Astrocyte (in vitro differentiated cells and primary cell): ENCODE measurements at places on chromosomes 13 and 19.

GRCh38 chr13:46866150-46866549 is 30.7 kb downstream of the HTR2A start:
- no peak overlapping the region for H3K27ac ChIP-seq
- no peaks in the 10 kb centered on the region for H3K36me3 ChIP-seq
- H3K4me1 ChIP-seq, result no peaks in the 10 kb centered on the region
- H3K27me3 ChIP-seq, result no peaks in the 10 kb centered on the region
- peak; percentile 8 for DNase-seq

DNA sequence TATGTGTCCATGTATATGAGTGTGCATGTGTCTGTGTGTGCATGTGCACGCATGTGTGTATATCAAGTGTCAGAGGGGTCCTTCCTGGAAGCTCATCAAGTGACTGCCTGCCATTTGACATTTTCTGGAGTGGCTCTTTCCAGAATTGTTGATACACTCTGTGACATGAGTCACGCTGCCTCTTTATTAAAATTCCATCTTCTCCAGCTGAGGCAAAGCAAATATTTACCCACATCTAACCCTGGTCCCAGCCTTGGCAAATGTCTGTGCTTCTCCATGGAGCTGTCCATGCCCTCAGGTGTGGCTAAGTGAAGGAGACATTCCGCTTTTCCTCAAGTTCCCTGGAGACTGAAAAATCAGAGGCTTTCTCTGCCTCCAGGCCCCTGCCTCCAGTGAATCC is 88.2 kb upstream of the MBNL2 start:
- no peak overlapping the region for H3K4me3 ChIP-seq
- no peak overlapping the region for H3K27ac ChIP-seq
- H3K36me3 ChIP-seq, result no peaks in the 10 kb centered on the region
- H3K27me3 ChIP-seq, result no peaks in the 10 kb centered on the region
- H3K4me1 ChIP-seq, result peaks cover 8% of the 10 kb centered on the region

DNA sequence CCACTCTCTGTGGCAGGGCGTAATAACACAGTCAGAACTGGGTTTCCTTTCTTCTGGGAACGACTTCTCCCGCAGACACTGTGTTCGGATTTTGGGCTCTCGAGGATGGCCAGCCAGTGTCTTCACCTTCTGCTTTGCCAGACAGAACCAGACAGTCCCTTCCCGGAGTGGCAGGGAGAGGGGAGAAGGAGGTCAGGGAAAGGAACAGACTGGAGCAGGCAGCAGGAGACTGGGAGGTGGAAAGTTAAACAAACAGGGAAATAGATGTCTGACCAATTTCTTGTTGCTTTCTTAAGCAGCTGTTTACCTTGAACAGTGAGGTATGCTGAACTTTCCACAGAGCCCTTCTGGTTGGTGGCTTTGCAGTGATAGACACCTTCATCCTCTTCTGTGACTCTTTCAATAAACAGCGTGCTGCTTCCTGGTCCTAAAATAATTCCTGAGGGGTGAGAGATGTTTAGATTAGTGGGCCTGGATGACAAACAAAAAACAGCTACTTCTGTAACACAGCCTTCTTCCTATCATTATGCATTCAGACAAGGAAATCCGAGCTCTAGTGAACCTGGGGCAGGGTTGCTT is 137.6 kb downstream of the FLT1 start:
- no peak overlapping the region for H3K4me3 ChIP-seq
- no peaks in the 10 kb centered on the region for H3K36me3 ChIP-seq
- no peaks in the 10 kb centered on the region for H3K4me1 ChIP-seq
- DNase-seq, result no peak
- H3K27me3 ChIP-seq, result no peaks in the 10 kb centered on the region

DNA sequence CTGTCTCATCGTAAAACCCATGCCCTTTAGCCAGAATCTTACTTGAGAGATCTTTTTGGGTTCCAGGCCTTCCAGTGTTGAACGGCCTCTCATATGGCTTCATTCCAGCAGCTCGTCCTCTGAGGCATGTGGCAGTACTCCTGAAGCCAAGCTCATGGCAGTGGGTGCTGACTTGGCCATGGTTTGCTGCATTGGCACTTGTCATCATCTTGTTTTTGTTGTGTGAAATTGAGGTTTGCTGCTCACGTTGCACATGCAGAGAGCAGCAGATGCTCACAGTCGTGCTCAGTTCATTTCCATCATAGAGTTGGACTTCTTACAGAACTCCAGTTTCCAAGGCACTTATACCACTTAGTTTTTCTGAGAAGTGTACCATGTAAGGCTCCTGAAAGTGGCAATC is 14.9 kb downstream of the TEX29 start:
- no peak overlapping the region for H3K4me3 ChIP-seq
- peaks cover 5% of the 10 kb centered on the region for H3K4me1 ChIP-seq
- H3K27me3 ChIP-seq, result no peaks in the 10 kb centered on the region
- no peak for DNase-seq
- H3K36me3 ChIP-seq, result no peaks in the 10 kb centered on the region

- H3K4me1 ChIP-seq, result no peaks in the 10 kb centered on the region
- H3K4me3 ChIP-seq, result no peak overlapping the region
- H3K36me3 ChIP-seq, result no peaks in the 10 kb centered on the region
- H3K27me3 ChIP-seq, result no peaks in the 10 kb centered on the region
- no peak overlapping the region for H3K27ac ChIP-seq
These were observed 209.8 kb downstream of the POU4F1 start for GRCh38 chr13:78393286-78394142.

DNA sequence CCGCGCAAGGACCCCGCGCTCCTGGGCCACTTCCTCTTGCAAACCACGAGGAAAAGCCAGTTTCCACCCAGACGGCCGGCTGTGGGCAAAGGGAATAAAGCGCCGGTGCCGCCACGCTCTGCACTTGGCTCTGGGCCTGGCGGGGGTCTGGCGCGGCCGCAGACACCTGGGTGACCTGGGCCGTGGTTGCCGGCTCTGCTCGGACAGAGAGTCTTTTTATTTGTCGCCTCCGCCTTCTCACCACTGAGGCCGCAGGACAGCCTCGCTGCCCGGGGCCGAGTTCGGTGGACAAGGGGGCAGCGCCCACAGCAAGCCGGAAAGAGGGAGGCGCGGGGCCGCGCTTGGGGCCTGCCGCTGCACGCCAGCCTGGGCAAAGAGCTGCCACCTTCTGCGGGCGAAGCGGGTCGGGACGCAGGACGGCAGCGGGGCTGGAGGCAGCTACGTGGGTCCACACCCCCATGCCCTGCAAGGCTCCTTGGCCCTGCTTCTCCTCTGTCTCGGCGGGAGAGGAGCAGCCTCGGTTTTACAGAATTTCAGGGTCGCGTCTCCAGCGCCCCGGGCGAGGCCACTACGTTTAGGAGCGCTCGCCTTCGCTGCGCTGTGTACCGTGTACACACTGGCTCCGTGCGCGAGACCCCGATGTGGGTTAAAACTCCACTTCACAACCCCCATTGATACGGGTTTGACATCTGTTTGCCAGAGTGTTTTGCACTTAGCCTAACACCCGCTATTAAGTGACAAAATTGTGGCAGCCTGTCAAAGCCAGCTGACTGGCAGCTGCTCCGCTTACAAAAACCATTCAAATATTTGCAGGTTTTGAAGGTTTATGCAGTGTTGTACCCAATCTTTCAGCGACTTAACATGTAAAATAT is 13.0 kb upstream of the SOX1 start:
- H3K36me3 ChIP-seq, result no peaks in the 10 kb centered on the region
- H3K4me1 ChIP-seq, result no peaks in the 10 kb centered on the region
- DNase-seq, result no peak
- no peak overlapping the region for H3K4me3 ChIP-seq
- H3K27me3 ChIP-seq, result peaks cover 39% of the 10 kb centered on the region

GRCh38 chr13:50783066-50783465 is 60.4 kb downstream of the DLEU7 start:
- H3K27me3 ChIP-seq, result no peaks in the 10 kb centered on the region
- H3K27ac ChIP-seq, result no peak overlapping the region
- peaks cover 3% of the 10 kb centered on the region for H3K4me1 ChIP-seq
- DNase-seq, result no peak
